ENCODE measurements at places on chromosomes 3 and 15. TPM values are rescaled to one million over a fixed set of nuclear protein-coding genes. Genes with fewer than 3 reads are reported as not detected.

SEMA3B gene
- total RNA-seq = 1.1 TPM

SI gene
- total RNA-seq = not detected

ATP8B4 gene
- total RNA-seq = 0.29 TPM

BNC1 gene
- 5.2 TPM for total RNA-seq

MCTP2 gene
- 3.2 TPM for total RNA-seq

GAP43 gene
- not detected for total RNA-seq

SMAD3 gene
- total RNA-seq = 54.5 TPM

TRIM59 gene
- total RNA-seq = 19.9 TPM

GABRB3 gene
- total RNA-seq = not detected

LRRC2 gene
- total RNA-seq = 0.10 TPM

TTC21A gene
- 3.6 TPM for total RNA-seq

ATP13A5 gene
- total RNA-seq = not detected

A4GNT gene
- total RNA-seq = not detected

RPL39L gene
- total RNA-seq = 13.9 TPM

ITIH3 gene
- total RNA-seq = not detected

ADAMTS9 gene
- 54.9 TPM for total RNA-seq

RBP2 gene
- not detected for total RNA-seq

WNT7A gene
- total RNA-seq = not detected

NRG4 gene
- total RNA-seq = not detected

GDPGP1 gene
- total RNA-seq = 10.1 TPM

CCR4 gene
- not detected for total RNA-seq

UBA5 gene
- 26.8 TPM for total RNA-seq

C2CD4A gene
- total RNA-seq = 1.2 TPM

SLC25A38 gene
- 17.0 TPM for total RNA-seq

FETUB gene
- not detected for total RNA-seq
